Body of pancreas (tissue), 4 donors: ENCODE measurements at places on chromosomes 12 and 14.

DNA sequence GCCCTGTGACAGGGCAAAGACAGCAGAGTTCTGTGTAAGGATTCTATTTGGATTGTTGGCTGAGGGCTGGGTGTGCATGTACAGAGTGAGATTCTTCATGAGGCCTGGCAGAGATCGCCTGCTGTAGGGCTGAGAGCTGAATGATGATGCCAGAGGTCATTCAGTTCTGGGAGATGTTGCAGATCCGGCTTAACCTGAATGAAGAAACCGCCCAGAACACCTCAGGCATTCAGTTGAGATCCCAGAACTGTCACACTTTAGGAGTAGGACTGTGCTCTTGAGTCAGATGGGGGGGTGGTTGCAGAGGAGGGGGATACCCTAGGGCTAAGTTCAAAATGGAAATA, 5.8 kb upstream of the EVL start:
- no peak for DNase-seq

DNA sequence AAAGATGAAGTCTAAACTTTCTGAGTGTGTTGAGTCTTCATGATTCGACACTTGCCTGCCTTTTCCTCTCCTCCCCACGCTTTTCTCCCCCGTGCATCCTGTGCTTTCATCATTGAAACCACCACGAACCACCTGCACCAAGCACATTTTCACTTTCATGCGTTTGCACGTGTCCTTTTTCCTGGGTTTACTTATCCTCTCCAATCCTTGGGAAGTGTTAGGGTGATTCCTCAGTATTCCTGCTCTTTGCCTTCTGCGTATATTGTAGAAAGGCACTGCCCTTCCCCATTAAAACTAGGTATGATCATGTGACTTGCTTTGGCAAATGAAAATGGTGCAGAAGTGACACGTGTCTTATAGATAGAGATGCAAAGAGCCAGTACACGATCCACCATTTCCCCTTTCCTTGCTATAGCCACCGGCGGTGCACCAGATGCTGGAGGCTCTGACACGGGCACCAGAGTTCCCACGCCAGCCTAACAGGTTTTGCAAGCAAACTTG, 106.6 kb downstream of the BRMS1L start:
- DNase-seq: no peak

- peak; percentile 92 for DNase-seq
Observed at GRCh38 chr12:46209914-46210872, 58.6 kb downstream of the SLC38A1 start.

GRCh38 chr12:11182529-11182928, 4.2 kb downstream of the TAS2R42 start:
- DNase-seq: no peak
